ENCODE measurements at places on chromosomes 1 and 21.

- no peak for DNase-seq
Observed at GRCh38 chr1:167714098-167714438, 7.7 kb upstream of the MPZL1 start.

GRCh38 chr1:88595355-88596002 lies 88.6 kb upstream of the PKN2 start:
- DNase-seq = no peak

- no peak for DNase-seq
Observed at GRCh38 chr1:194151056-194151455, 964.6 kb upstream of the B3GALT2 start.

- no peak for DNase-seq
Observed at GRCh38 chr1:169892927-169893644, 610 bp downstream of the SCYL3 start.

DNA sequence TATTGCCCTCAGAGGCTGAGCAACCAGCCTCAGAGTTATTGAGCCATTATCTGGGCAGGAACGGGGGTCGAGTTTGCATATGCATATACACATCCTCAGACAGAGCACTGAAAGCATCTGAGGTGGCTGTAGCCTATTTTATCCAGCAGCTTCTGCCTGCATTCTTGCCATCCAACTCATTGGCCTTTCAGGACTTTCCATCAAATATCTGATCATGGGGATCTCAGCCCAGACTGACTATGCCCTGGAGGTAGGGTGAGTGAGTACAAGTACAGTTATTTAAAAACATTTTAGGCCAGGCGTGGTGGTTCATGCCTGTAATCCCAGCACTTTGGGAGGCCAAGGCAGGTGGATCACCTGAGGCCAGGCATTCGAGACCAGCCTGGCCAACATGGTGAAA lies 1.8 kb upstream of the MTF1 start:
- no peak for DNase-seq

- no peak for DNase-seq
Observed at GRCh38 chr1:23496490-23497181, 12.7 kb upstream of the ASAP3 start.

GRCh38 chr1:168216171-168216570 lies 9.6 kb upstream of the SFT2D2 start:
- DNase-seq = no peak

GRCh38 chr1:41887365-41887764 lies 31.4 kb downstream of the HIVEP3 start:
- no peak for DNase-seq

DNA sequence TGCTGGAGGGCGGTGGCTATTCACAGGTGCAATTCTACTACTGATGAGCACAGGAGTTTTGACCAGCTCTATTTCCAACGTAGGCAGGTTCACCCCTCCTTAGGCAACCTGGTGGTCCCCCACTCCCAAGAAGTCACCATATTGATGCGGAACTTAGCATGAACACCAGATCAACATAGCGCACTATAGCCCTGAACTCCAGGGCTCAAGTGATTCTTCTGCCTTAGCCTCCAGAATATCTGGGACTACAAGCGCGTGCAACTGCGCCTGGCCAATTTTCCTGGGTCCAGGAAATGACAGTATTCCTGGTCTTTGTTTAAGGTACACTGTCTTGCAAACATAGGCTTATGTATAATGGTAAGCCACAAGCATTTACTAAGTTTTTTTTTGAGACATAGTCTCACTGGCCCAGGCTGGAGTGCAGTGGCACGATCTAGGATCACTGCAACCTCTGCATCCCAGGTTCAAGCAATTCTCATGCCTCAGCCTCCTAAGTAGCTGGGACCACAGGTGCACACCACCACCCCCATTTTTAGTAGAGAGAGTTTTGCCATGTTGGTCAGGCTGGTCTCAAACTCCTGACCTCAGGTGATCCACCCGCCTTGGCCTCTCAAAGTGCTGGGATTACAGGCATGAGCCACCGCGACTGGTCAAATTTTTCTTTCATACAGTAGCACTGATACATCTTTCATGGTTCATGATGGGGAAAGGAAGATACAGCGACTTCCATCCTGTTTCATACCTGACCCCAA lies 12.6 kb downstream of the MCL1 start:
- DNase-seq = no peak

DNA sequence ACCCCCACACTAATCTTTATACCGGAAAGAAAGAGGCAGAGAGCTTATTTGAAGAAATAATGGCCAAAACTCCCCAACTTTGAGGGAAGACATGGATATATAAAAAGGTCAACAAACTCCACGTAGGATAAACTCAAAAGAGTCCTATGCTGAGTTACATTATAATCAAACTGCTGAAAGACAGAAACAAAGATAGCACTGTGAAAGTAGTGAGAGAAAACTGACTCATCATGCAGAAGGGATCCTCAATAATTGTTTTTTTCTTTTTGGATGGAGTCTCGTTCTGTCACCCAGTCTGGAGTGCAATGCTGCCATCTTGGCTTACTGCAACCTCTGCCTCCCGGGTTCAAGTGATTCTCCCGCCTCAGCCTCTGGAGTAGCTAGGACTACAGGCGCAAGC lies 48.5 kb upstream of the TTC39A start:
- DNase-seq = no peak

- DNase-seq = no peak
Observed at GRCh38 chr21:45157932-45158331, 83.6 kb downstream of the ADARB1 start.

- no peak for DNase-seq
Observed at GRCh38 chr1:4654764-4655673, 610 bp downstream of the AJAP1 start.

DNA sequence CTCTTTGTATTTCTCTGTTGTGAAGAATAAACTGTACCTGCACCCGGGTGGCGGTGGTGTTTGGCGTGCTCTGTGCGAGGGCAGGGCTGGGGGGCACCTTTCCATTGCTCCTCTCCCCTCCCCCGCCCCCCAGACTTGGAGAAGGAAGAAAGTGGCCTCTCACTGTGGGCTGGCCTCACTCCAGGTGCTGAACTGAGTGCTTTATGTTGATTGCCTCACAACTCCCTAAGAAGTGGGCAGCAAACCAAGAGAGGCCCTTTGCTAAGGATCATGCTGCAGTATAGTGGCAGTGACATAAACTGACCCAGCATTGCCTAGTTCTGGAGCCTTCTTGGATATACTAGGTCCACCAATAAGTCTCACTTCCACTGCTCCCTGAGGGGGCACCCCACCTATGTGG lies 20.2 kb downstream of the A3GALT2 start:
- no peak for DNase-seq
